ENCODE measurements at places on chromosomes 6 and 20.

- peak; percentile 41 for DNase-seq
Measured at GRCh38 chr20:5181492-5181891, 54.7 kb downstream of the CDS2 start.

- DNase-seq, result no peak
Measured at GRCh38 chr6:20434766-20435165, 33.1 kb downstream of the E2F3 start.

DNA sequence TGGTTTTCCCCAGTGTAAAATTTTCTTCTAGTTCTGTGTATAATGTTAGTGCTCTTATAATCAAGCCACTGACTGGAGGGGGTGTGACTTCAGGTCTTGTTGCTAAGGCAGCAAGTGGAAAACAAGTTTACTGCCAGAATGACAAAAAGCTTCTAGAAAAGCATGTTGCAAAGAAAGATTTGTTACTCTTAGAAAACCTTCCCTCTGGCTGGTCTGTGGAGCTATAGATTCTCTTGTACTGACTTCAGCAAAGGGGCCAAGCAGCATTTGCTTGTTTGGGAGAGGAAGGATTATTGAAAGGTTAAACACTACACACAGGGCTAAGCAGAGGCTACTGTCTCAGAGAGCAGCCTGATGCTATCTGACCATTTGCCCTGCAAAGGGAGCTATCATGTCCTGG lies 288.8 kb downstream of the BTBD9 start:
- no peak for DNase-seq

DNA sequence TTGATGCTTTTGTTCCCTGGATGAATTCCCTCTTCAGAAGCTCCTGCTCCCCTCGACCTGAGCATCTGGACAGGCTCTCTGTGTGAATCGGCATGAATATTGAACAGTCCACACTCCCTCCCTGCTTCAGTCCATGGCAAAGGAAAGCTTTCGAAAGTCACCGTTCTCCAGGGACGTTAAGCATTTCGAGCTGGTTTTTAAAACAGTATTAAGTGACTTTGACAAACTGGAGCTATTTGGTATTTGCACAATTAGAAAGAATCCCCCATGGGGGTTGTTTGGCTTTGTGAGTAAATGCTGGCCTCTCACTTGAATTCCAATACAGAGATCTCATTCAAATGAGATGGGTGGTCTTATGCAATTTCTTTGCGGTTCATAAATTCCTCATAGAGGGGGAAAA lies 85.3 kb upstream of the TIAM2 start:
- no peak for DNase-seq

DNA sequence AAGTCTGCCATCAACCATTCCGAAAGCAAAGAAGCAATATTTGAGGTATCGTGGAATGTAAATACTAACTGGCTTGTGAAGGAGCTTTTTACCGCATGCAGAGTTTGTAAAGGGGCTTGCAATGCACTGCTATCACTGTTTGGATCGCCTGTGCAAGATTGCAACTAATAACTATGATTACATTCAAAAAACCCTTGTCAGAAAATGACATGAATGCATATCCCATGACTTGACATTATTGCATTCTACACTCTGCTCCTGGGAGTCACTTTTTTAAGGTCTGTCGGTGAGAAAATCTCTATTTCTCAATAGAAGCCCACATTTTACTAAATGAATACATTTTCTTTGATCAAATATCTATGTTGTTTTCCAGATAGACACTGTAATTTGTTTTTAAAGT lies 335.4 kb upstream of the SPTLC3 start:
- no peak for DNase-seq

GRCh38 chr6:140670021-140670420 lies 1295.6 kb upstream of the CITED2 start:
- DNase-seq, result no peak
